Neural progenitor cell (in vitro differentiated cells): ENCODE measurements at places on chromosomes 2 and 18. TPM values are rescaled to one million over a fixed set of nuclear protein-coding genes. Genes with fewer than 3 reads are reported as not detected.

- peaks cover 9% of the 10 kb centered on the region for H3K4me1 ChIP-seq
- no peak overlapping the region for H3K27ac ChIP-seq
- H3K4me3 ChIP-seq = no peak overlapping the region
- DNase-seq = no peak
Measured at GRCh38 chr2:237900891-237901831, 41.7 kb downstream of the RAMP1 start.

GRCh38 chr18:70314151-70314782 lies 25.4 kb downstream of the SOCS6 start:
- DNase-seq = no peak
- no peaks in the 10 kb centered on the region for H3K27me3 ChIP-seq
- H3K4me3 ChIP-seq = no peak overlapping the region
- no peaks in the 10 kb centered on the region for H3K36me3 ChIP-seq

DNA sequence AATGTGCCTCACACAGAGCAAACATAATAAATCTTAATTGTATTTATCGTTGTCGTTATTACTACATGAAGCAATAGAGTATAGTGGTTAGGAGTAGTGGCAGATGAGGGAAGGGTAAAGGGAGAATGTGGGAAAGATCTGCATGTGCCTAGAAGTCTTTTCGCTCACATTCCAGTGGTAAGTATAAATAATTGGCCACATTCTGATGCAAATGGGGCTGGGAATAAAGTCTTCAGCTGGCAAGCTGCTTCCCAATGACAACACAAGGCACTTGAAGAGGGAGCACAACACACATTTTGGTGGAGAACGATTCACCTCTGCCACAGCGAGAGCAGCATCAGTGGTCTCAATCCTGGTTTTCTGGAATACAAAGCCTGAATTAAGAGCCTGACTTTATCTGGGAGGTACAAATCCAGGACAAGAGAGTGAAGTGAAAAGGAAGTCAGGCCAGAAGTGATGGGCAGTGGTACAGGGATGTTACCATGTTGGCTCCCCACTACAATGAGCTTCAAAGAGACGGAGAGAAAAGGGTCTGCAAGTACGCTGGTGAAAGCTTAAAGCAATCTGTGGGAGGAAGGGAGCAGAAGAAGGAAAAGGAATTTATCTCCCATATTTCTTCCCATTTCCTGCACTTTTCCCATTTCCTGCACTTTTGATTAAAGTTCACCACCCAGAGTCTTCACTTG lies 112.3 kb downstream of the ARHGAP15 start:
- H3K4me3 ChIP-seq = no peak overlapping the region
- no peaks in the 10 kb centered on the region for H3K36me3 ChIP-seq
- peak; percentile 23 for DNase-seq
- H3K27me3 ChIP-seq = no peaks in the 10 kb centered on the region
- no peak overlapping the region for H3K27ac ChIP-seq

- H3K27me3 ChIP-seq = no peaks in the 10 kb centered on the region
- peak; percentile 69 for DNase-seq
- no peak overlapping the region for H3K27ac ChIP-seq
- no peaks in the 10 kb centered on the region for H3K4me1 ChIP-seq
- H3K4me3 ChIP-seq = no peak overlapping the region
Measured at GRCh38 chr18:55096263-55096951, 137.1 kb upstream of the CCDC68 start.

SRD5A2 gene
- not detected in 2 replicates for total RNA-seq

- H3K27ac ChIP-seq = no peak overlapping the region
- no peaks in the 10 kb centered on the region for H3K27me3 ChIP-seq
- H3K4me3 ChIP-seq = no peak overlapping the region
- peaks cover 10% of the 10 kb centered on the region for H3K4me1 ChIP-seq
- DNase-seq = no peak
Measured at GRCh38 chr2:213001297-213001910, 150.0 kb downstream of the IKZF2 start.

DNA sequence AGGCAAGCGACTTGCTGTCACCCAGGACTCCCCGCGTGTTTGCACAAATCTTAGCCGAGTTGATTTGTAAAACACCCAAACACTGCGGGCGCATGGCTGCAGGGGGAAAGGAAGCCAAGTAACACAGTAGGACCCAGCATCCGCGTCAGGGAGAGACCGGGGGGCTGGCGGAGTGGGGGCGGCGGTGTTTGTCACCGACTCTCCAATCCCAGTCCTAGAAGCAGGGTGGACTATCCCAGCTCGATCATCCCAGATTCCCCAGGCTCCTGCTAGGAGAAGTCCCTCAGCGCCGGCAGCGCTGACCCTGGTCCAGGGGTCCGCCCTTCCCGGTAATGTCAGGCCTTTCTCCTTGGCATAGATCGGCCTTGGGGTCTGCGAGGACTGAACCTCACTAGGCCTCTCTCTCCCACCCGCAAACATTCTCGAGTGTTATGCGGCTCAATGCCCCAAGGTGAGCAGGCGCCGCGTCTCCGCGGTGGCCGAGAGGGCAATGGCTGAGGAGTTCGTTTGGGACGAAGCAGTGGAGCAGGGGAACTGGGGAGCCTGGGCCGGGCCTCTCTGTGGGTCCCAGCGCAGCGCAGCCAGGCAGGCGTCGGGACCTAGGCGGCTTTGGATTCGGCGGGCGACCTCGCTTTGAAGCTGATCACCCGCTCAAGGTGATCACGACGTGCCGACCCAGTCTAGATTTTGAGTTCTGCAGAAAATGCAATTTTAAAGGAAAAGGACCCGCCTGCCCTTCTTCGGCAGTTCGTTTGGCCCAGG lies 1.5 kb upstream of the GDF7 start:
- DNase-seq = peak; percentile 43
- peak overlapping the region; percentile 50 for H3K4me3 ChIP-seq
- peaks cover 18% of the 10 kb centered on the region for H3K4me1 ChIP-seq
- H3K27ac ChIP-seq = no peak overlapping the region
- H3K27me3 ChIP-seq = peaks cover 100% of the 10 kb centered on the region

DNA sequence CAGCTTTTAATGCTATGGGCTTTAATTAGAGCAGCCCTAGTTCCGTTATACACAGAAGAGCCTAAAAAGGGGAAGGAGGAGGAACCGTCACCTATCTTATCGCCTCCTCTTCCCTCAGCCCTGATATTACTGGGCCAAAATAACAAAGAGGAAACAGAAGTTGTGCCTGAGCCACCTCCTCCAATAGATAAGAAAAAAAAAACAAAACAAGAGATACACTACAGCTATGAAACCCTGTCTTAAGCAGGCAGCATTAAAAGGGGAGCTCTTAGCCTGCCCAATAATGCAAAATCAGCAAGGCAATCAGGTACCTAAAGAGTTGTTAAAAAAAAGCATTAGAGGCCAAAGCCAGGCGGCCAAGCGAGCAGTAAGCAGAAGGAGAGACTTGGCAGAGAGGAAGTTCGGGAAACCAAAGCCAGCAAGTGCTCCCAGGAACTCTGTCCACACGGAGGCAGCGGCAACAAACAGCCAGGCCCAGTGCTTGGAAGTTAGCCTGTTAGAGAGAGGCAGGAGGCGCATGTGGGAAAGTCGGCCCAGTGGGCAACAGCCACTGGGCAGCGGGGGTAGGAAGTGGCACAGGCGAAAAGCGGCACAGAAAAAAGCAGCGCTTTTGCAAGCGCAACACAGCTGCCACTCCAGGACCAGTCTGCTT lies 41.8 kb upstream of the PDK1 start:
- H3K27me3 ChIP-seq = no peaks in the 10 kb centered on the region
- H3K4me1 ChIP-seq = no peaks in the 10 kb centered on the region
- no peaks in the 10 kb centered on the region for H3K36me3 ChIP-seq

DNA sequence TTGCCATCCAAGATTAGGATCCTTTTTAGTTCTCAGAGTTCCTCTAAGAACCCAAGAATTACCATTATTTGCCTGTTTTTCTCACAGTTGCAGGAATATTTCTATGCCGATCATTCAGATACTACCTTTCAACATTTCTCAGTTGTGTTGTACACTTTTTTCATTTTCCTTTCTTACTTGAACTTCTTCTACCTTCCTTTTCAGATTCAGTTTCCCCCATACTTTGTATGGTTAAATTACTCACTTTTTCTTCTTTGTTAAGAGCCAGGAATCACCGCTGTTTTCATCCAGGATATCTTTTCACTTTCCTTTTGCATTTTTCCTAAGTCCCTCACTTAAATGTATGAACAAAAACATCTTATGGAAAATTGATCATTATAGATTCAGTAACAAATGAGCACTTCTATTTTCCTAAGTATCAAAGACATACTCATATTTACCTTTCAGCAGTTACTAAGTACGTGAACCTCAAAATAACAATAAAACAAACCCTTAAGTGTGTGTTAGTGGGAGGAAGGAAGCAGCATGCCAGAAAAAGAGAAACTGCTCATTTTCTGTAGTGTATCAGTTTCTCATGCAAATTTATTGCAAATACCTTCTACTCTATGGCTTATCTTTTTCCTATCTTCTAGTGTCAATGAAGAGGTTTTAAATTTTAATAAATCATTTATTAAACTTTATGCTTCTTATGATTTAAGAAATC lies 64.3 kb upstream of the STAT1 start:
- DNase-seq = no peak
- H3K36me3 ChIP-seq = no peaks in the 10 kb centered on the region
- H3K4me1 ChIP-seq = no peaks in the 10 kb centered on the region

- peaks cover 11% of the 10 kb centered on the region for H3K4me1 ChIP-seq
- H3K4me3 ChIP-seq = peak within 1 kb of the TSS; percentile 53
- peaks cover 69% of the 10 kb centered on the region for H3K27me3 ChIP-seq
- no peak within 1 kb of the TSS for H3K27ac ChIP-seq
Measured at GRCh38 chr2:55923091-55923981, at the start of gene EFEMP1. EFEMP1 (minus strand) TSS chr2:55923782; CDS start chr2:55922440, 1,342 bp downstream.

DNA sequence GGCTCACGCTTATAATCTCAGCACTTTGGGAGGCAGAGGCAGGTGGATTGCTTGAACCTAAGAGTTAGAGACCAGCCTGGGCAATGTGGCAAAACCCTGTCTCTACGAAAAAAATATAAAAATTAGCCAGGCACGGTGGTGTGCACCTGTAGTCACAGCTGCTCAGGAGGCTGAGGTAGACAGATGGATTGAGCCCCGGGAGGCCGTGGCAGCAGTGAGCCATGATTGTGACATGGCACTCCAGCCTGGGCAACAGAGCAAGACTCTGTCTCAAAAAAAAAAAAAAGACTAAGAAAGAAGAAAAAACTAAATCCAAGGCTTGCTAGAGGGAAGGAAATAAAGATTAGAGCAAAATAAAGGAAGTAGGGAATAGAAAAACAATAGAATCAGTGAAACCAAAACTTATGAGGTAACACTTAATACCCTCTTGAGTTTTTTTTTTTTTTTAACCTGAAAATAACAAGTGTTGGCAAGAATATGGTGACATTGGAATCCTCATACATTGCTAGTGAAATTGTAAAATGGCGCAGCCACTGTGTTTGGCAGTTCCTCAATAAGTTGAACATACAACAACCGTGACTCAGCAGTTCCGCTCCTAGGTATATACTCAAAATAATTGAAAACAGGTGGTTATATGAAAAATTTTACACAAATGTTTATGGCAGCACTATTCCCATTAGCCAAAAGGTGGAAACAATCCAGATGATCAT lies 85.2 kb downstream of the EML4 start:
- DNase-seq = no peak
- H3K4me3 ChIP-seq = no peak overlapping the region
- H3K36me3 ChIP-seq = no peaks in the 10 kb centered on the region
- no peak overlapping the region for H3K27ac ChIP-seq
- no peaks in the 10 kb centered on the region for H3K27me3 ChIP-seq
- peaks cover 26% of the 10 kb centered on the region for H3K4me1 ChIP-seq

DNA sequence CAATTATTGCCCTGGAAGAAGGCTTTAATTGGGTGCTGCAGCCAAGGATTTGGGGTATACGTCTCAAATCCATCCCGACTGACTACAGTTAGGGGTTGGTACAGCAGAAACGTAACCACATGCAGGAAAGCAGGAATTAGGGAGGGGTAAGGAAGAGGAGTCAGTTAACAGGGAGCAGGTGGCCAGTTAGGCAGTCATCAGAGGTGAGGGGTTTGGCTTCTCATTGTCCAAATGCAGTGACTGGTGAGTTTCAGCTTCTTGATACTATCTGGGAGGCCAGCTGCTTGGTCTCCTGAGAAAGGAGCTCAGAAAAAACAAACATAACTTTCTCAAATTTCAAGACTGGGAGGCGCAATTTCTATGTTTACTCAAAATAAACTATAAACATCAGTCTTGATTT lies 38.8 kb upstream of the UBE2F start:
- no peak for DNase-seq
- H3K4me1 ChIP-seq = no peaks in the 10 kb centered on the region
- H3K4me3 ChIP-seq = no peak overlapping the region
- H3K27me3 ChIP-seq = peaks cover 6% of the 10 kb centered on the region
- no peak overlapping the region for H3K27ac ChIP-seq
- H3K36me3 ChIP-seq = no peaks in the 10 kb centered on the region

- no peak for DNase-seq
- H3K27me3 ChIP-seq = no peaks in the 10 kb centered on the region
- no peaks in the 10 kb centered on the region for H3K4me1 ChIP-seq
- no peak overlapping the region for H3K4me3 ChIP-seq
Measured at GRCh38 chr2:174365571-174365970, 30.0 kb upstream of the SCRN3 start.

GRCh38 chr2:206198677-206199076 lies 39.0 kb downstream of the EEF1B2 start:
- H3K27me3 ChIP-seq = no peaks in the 10 kb centered on the region
- H3K4me1 ChIP-seq = peaks cover 3% of the 10 kb centered on the region
- no peak overlapping the region for H3K4me3 ChIP-seq

DNA sequence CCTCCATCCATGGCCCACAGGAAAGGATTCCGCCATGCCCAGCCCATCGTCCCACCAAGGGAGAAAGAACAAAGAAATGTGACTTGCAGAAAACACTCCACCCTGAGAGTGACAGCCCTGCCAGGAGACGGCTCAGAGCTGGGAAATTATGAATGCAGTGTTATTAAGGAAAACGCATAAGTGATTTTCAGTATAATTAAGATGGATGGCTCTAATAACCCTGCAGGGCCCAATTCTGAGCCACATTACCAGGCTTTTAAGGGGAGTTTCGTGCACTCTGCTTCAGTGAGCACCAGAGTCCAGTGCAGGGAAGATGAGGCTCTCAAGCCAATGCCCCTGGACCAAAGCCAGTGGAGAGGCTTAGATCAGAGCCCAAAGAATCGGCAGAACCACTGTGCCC lies 10.6 kb upstream of the TEX51 start:
- H3K4me3 ChIP-seq = no peak overlapping the region
- H3K27ac ChIP-seq = no peak overlapping the region
- no peaks in the 10 kb centered on the region for H3K36me3 ChIP-seq
- H3K27me3 ChIP-seq = peaks cover 8% of the 10 kb centered on the region
- DNase-seq = no peak

- DNase-seq = no peak
- no peak overlapping the region for H3K27ac ChIP-seq
- peaks cover 38% of the 10 kb centered on the region for H3K4me1 ChIP-seq
- no peak overlapping the region for H3K4me3 ChIP-seq
- H3K36me3 ChIP-seq = no peaks in the 10 kb centered on the region
Measured at GRCh38 chr2:167940734-167941507, 306.5 kb downstream of the STK39 start.

EVX2 gene
- not detected in 2 replicates for total RNA-seq

GRCh38 chr2:27901234-27901633 lies 10.7 kb downstream of the BABAM2 start:
- no peak overlapping the region for H3K4me3 ChIP-seq
- H3K4me1 ChIP-seq = no peaks in the 10 kb centered on the region
- H3K27me3 ChIP-seq = no peaks in the 10 kb centered on the region
- no peaks in the 10 kb centered on the region for H3K36me3 ChIP-seq
- no peak for DNase-seq

GRCh38 chr2:38682008-38682575 lies 16.2 kb downstream of the GALM start:
- no peak overlapping the region for H3K27ac ChIP-seq
- no peaks in the 10 kb centered on the region for H3K4me1 ChIP-seq
- no peaks in the 10 kb centered on the region for H3K27me3 ChIP-seq
- DNase-seq = no peak
- no peaks in the 10 kb centered on the region for H3K36me3 ChIP-seq
- H3K4me3 ChIP-seq = no peak overlapping the region

- no peak overlapping the region for H3K27ac ChIP-seq
- DNase-seq = no peak
- no peaks in the 10 kb centered on the region for H3K27me3 ChIP-seq
- H3K36me3 ChIP-seq = no peaks in the 10 kb centered on the region
- peaks cover 4% of the 10 kb centered on the region for H3K4me1 ChIP-seq
- H3K4me3 ChIP-seq = no peak overlapping the region
Measured at GRCh38 chr2:164655336-164655735, 34.1 kb upstream of the GRB14 start.
